ENCODE measurements at places on chromosomes 3 and 15.
A peak's percentile ranks its signal among the peaks of the same experiment; 100 is the strongest.

GRCh38 chr3:131033480-131034080 lies 6.9 kb downstream of the NEK11 start:
- no peak for DNase-seq

DNA sequence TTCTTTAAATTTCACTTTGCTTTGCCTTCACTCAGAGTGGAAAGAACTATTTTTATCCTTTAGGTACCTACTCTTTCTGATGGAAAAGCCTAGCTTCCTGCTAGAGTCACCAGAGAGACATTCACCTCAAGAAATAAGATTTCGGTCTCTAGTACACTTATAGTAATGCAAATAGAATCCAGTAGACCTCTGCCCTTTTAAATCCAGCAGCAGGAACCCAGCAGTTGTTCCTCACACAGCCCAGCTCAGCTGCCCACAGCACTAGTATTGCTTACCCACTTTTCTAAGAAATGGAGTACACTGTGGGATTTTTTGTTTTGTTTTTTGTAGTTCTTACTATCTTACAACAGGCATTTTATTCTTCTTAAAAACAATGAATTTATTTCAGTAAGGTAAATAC lies 497.0 kb upstream of the CCDC54 start:
- no peak for DNase-seq

GRCh38 chr3:105284876-105285275 lies 81.8 kb upstream of the ALCAM start:
- DNase-seq = no peak

DNA sequence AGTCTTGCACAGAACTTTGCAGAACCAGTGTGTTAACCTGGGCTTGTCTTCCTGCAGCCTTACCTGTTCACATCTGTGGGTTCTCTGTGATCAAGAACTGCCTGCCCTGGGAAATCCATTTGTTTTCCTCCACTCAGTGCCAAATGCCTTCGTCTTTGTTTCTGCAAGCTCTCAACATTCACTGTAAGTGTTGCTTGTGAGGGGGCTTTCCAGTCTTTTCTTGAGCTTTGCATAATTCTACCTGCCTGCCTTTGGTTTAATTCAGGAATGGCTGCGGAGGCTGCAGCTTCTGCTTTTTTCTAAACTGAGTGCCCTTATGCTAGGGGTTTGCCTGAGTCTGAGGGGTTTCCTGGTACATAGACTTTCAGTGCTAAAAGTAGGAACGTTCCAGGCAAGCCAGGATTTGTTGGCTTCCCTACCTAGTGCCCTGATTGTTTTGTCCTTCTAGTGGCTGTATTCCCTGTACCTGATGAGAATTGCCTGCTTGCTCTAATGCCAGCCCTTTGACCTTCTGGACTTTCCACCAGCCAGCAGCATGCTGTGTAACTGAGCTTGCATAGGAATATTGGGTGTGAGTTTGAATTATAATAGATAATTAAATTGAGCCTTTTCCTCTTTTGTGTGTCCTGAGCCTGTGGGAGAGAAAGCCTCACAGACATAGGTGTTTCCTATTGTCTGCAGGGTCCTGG lies 96.6 kb upstream of the CLSTN2 start:
- no peak for DNase-seq

DNA sequence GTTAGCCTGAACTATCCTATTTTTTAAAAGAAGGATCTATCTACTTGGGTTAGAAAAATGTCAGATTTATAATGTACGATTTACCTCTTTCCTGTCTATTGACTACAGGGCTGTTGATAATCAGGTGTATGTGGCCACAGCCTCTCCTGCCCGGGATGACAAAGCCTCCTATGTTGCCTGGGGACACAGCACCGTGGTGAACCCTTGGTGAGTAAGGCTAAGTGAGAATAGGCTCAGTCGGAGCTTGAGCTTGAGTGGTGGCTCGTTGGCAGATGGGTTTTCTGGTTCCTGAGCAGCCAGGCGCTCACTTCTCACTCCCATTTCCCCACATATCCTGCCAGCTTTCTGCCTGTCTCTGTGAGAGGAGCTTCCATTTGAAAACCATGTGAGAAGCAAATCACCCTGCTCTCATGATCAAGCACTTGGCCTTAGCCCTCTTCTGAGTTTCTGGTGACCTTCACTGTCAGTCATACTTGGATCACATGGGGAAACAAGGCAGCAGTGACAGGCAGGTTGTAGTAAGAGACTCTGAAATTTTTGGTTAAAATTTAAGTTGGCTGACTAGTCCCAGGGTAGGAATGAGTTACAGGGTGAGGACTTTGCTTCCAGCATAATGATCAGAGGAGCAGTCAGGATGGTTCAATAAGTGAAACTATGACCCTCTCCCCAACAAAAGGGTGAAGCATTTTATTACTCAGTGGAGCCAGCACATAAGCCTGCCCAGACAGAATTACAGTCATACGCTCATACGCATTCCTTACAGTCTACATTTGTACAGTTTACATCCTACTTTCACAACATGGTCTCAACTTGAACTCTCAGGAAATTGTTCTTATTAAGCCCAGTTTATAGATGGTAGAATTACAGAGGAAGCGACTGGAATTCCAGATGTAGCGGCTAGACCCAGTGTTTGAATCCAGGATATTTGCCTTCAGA lies 18.0 kb downstream of the NIT2 start:
- DNase-seq = no peak

GRCh38 chr3:159260049-159260662 lies 458.3 kb downstream of the MFSD1 start:
- DNase-seq = peak; percentile 0

All from effector CD8-positive, alpha-beta T cell (primary cell).